Activated CD8-positive, alpha-beta memory T cell treated with anti-CD3 and anti-CD28 coated beads for 4 hours (primary cell): ENCODE measurements at places on chromosomes 12 and 14.

DNA sequence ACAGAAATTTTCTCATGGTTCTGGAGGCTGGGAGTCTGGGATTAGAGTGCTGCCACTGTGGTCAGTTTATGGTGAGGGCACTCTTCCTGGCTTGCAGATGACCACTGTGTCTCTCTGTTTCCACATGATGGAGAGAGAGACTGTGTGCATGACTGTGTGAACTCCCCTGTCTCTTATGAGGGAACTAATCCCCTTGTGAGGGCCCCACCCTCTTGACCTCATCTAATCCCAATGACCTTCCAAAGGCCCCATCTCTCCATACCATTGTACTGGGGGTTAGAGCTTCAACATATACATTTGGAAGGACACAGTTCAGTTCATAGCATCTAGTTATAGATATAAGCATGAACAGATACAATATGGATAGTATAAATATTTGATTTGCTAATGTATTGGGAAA lies 31.7 kb downstream of the ANO6 start:
- no peak for DNase-seq

DNA sequence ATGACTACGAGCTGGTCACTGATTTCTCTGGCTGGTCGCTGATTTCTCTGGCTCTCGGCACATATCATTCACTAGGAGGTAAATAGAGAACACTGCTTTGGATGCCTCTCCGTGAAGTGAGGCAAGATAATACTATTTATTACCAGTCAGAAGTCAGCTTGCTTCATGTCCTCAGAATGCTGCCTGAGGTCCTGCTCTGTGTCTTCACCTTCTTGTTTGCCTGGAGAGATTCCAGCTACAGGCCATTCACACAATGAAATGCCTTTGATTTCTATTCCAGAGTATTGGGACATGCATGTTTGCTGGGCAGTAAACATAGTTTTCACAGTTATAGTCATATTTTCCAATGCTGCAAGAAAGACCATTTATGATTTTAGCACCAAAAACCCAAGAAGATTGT lies 106.7 kb downstream of the AEBP2 start:
- no peak for DNase-seq

GRCh38 chr14:64701660-64702059 lies 2.6 kb upstream of the PLEKHG3 start:
- no peak for DNase-seq

GRCh38 chr12:81164827-81165226 lies 86.9 kb downstream of the ACSS3 start:
- DNase-seq: no peak

- no peak for DNase-seq
Observed at GRCh38 chr14:37970696-37971095, 237.0 kb upstream of the SSTR1 start.

DNA sequence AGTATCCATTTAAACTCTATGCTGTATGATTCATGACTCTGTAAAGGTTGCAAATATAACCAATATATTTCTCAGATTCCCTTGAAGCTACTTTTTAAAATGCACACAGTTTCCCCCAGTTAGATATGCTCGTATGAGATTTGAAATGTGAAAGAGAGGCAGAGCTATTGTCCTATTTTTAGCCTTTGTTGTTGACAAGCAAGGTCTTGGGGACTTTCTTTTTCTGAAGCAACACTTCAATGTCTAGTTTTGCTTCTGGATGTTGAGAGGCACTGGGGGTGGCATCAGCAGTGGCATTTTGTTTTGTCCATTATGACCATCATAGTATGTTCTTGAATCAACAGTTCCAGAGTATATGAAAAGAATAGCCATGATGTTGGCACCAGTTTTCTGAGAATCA lies 63.4 kb downstream of the ASCL1 start:
- DNase-seq: no peak
